Uterine smooth muscle cell (primary cell): ENCODE measurements at places on chromosomes 3 and 15. TPM values are rescaled to one million over a fixed set of nuclear protein-coding genes. Genes with fewer than 3 reads are reported as not detected.

FMN1 gene
- 5.5 and 11.0 TPM in 2 replicates for total RNA-seq

WDR53 gene
- total RNA-seq = 7.7 and 9.5 TPM in 2 replicates

TEX55 gene
- not detected in 2 replicates for total RNA-seq

TMEM62 gene
- total RNA-seq = 17.2 and 26.3 TPM in 2 replicates

CFAP100 gene
- not detected in 2 replicates for total RNA-seq

BLM gene
- 1.7 and 9.7 TPM in 2 replicates for total RNA-seq

ISLR2 gene
- under 0.01 and 0.25 TPM in 2 replicates for total RNA-seq

SPESP1 gene
- 1.2 and 3.2 TPM in 2 replicates for total RNA-seq

ARGFX gene
- not detected in 2 replicates for total RNA-seq

ZBTB47 gene
- total RNA-seq = 24.0 and 33.1 TPM in 2 replicates

PRRT3 gene
- total RNA-seq = 1.3 and 2.1 TPM in 2 replicates

SLC12A1 gene
- not detected in 2 replicates for total RNA-seq

BNC1 gene
- 10.0 and 11.3 TPM in 2 replicates for total RNA-seq

SPTSSB gene
- under 0.01 and 20.3 TPM in 2 replicates for total RNA-seq

CXCR6 gene
- under 0.01 TPM in 1 of 2 replicates, not detected in the other for total RNA-seq

P2RY12 gene
- 0.11 and 0.12 TPM in 2 replicates for total RNA-seq

PPP1R14D gene
- total RNA-seq = not detected in 2 replicates

CCDC54 gene
- total RNA-seq = not detected in 2 replicates
